HT1080 (cell line): ENCODE measurements at places on chromosomes 6 and 20.

DNA sequence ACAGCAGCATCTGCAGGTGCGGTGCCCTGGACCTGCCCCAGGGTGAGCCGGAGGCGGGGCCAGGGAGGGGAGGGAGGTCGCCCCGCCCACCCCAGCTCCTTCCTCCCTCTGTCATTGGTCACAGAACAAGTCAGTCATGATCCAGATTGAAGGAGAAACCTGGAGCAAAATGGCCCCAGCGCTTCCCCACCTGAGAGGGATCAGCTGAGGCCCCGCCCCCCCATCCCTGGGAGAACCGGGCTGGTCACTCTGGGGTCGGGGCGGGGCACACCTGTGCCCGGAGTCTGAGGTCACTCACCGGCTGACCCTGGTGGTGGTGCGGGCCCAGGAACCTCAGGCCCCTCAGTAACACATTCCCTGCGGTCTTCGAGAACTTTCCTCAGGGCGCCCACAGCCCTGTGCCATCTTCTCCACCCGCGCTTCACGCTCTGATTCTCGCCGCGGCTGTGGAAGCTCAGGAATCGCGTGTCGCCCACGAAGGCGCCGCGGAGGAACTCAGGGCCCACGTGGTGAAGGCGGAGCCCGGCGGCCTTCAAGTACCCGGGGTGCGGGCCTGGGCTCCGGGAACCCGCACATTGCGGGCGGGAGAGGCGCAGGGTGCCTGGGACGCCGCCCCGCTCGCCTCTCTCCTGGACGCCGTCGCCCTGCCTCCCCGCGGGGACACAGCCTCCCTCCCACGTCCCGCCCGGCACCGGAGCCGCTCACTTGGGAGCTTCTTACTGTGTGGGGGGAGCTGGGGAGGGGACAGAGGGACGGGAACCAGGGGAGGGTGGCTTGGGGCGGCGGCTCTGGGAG lies 36.4 kb upstream of the HLA-C start:
- DNase-seq = no peak

DNA sequence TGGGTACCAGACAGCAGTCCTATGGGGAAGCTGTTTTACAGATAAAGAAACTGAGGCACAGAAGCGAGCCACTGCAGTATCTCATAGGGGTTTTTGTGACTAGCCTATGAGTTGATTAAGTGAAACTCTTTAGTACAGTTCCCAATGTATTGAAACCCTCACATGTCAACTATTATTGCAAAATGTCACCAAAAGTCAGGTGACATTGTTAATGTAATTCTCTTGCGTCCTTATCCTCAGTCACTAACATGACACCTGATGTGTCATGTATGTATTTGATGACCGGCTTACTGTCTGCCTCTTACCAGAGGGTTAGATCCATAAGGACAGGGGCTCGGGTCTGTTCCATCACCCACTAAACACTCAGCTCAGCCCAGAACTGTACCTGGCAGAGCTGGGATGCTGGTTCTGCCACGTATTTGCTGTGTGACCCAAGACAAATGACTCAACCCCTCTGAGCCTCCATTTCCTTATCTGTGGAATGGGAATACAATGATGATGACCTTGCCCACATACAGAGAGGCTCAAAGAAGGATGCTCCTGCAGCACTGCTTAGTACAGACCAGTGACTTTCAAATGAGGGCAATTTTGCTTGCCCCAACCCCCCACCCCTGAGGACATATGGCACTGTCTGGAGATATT lies 32.9 kb downstream of the PREX1 start:
- no peak for DNase-seq

GRCh38 chr6:13834790-13835189 lies 20.4 kb upstream of the MCUR1 start:
- no peak for DNase-seq

DNA sequence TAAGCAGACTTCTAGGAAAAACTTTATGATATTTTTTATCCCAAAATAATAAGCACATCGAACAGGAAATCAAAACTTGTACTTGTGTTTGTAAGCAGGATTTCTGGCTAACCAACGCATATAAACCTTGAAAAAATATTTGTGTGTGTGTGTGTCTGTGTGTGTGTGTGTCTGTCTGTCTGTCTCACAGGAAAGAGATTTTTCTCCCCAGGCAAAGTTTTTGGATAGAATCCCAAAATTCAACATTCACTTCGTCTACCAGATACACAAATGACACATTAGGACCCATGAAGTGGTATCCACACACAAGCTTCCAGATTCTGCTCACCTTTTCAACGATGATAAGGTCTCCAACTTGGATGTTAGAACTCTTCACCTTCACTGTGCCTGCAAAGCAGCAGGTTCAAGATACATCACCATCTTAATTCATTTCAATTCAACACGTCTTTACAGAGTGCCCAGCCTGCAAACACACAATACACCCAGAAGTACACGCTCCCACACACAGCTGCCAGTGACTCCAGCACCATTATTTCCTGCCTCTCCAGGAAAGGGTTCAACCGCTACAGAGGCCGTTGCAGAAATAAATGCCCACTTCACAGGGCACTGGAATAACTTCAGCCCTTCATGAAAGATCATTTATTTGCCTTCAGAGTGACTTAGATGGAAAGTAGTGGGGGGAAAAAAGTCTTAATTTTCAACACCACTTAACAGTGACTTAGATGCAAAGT lies 70.9 kb downstream of the ATP9A start:
- no peak for DNase-seq

DNA sequence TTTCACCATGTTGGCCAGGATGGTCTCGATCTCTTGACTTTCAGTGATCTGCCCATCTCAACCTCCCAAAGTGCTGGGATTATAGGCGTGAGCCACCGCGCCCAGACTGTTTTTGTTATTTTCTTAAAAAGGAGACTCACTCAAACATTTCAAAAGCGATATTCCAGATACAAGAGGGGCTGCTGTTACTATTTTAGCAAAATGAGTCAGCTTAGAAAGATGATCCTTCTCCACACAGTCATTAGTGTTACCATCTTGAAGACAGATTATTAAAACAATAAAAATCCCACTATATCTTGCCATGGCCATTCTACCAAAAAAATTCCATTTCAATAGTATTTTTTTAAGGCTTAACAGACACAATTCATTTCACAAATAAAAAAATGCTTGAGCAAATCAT lies 102.8 kb downstream of the PREP start:
- no peak for DNase-seq
